ENCODE measurements at places on chromosomes 6 and 20.
A peak's percentile ranks its signal among the peaks of the same experiment; 100 is the strongest.

- no peak for DNase-seq
Measured at GRCh38 chr6:22126910-22127309, 169.9 kb downstream of the PRL start.

- DNase-seq: no peak
Measured at GRCh38 chr6:165847407-165848085, 184.5 kb upstream of the PDE10A start.

DNA sequence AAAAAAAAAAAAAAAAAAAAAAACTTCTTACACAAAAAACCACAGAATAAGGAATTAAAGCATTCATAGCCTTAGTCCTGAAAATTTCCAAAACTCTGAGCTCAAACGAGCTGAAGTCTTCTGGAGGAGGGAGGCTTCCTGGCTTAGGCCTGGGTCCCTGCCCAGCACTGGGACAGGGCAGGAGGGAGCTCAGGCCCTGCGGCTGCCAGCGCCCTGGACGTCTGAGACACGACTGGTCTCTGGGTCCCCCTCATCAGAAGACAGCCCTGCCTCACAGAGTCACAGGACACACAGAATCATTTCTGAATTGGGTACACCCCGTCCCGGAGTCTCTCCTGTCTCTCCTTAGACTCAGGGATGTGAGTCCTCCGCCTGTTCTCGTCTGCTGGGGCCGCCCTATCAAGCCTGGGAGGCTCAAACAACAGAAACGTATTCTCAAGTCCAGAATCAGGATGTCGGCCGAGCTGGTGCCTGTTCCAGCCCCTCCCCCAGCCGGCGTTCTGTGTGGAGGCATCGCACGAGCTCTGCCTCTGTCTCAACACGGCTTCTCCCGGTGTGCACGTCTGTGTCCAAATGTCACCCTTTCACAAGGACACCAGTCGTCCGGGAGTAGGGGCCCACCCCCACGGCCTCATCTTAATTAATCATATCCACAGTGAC lies 39.4 kb downstream of the ZBTB46 start:
- DNase-seq: no peak

- no peak for DNase-seq
Measured at GRCh38 chr20:21129861-21130260, 4.0 kb downstream of the KIZ start.

DNA sequence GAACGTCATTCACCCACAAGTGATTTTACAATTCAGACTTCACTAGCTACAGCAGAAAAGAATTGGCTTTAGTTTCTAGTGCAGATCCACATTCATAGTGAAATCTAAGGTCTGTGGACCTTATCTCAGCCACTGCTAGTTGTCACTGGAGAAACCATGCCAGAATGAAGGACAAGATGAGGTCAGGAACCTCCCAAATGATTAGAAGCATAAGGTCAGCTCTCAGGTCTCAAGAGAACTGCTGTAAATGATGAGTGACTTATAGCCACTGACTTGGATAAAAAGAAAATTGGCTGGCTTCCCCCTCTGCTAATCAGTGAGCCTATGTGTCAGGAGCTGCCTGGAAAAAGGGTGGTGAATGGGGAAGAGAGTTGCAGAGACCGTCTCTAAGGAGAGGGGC lies 265.3 kb upstream of the BMP2 start:
- DNase-seq: no peak

- no peak for DNase-seq
Measured at GRCh38 chr20:49631061-49631716, 63.3 kb upstream of the PTGIS start.

- DNase-seq: no peak
Measured at GRCh38 chr6:34485321-34486060, 19.6 kb downstream of the PACSIN1 start.

GRCh38 chr20:49394264-49394663 lies 88.2 kb downstream of the KCNB1 start:
- no peak for DNase-seq

DNA sequence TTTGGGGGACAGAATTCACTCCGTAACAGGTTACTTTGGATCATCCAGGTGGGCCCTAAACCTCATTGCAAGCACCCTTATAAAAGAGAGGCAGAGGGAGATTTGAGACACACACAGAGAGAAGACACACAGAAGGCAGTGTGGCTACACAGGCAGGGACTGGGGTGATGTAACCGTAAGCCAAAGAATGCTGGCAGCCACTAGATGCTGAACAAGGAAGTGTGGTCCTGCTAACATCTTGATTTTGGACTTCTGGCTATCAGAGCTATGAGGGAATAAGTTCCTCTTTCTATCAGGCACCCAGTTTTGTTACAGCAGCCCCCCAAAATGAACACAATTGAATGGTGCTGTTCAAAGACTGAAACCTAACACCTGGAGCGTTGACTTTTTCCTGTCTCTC lies 191.3 kb upstream of the MYLIP start:
- no peak for DNase-seq

- DNase-seq: no peak
Measured at GRCh38 chr20:32965115-32965514, 39.1 kb downstream of the SUN5 start.

GRCh38 chr6:1798303-1798964 lies 188.7 kb downstream of the FOXC1 start:
- no peak for DNase-seq

DNA sequence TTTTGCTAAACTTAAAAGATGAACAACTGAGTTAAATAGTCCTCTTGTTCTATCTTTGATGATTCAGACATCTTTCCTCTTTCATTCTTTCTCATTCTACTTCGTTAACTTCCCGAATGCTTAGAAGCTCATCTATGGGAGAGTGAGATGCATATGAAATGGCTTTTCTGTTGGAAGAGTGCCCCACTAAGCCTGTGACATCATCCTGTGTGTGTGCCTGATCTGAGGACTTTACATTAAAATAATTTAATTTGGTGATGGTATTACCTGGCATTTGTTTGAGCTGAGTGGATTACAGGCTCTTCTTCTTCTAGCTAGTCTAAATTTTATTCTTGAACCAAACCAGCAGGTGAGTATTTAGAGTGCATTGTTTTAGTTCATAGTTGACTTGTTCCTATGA lies 626.5 kb downstream of the QKI start:
- no peak for DNase-seq

GRCh38 chr20:20664795-20665589 lies 47.5 kb downstream of the RALGAPA2 start:
- no peak for DNase-seq

GRCh38 chr20:63435552-63435951 lies 36.9 kb downstream of the KCNQ2 start:
- no peak for DNase-seq

DNA sequence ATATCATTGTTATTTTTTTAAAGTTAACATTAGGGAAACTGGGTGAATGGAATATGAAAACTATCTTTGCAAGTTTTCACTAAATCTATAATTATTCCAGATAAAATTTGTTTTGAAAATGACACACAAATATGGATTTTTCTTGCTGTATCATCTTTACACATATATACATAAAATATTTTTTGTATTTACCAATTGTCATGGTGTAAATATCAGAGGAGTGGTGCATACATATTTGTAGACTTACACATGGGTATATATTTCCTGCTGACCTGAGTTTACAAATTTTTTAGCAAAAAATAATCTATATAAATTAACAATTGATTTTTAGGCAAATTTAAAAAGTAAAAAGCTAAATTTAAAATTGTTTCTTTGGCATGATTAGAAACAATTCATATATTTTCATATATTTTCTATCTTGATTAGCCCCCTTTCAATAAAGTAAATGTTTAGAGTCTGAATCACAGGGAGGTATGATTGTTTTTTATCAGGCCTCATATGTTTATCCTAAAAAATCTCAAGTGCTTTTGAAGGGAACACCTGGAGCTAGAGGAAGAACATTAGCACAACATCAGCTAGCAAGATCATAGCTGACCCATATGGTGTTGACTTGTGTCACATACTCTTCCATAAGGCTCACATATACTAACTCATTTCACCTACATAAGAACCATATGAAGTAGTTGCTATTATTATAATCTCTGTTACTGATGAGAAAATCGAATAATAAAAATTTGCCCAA lies 671.8 kb upstream of the GJE1 start:
- no peak for DNase-seq

DNA sequence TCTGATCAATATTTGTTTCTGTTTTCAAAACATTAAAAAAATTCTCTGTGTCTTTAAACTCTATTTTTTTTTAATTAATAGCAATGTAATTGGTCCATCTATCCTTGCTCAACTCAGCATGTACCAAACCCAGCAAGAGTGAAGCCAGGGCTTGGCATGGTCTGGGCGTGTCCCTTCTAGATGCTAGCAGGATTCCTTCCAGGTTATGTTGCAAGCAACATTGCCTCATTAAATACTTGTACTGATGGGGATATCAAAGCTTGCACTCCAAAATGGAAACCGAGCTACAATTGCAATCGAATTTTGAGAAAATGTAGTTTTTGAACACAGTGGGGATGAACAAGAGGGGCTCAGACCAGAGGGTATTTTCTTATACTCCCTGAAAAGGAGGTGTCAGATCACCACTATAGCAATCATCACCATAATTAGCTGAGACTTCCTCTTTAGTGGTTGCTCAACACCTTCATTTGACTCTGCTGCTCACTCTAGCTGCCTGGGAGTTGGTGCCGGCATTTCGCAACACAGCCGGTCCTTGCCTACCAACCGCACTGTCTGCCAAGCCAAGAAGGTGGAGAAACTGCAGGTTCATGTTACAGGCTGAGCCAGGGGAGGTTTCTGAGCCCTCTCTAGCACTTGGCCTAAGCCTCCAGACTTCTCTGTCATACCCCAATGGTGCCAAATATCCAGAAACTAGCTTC lies 67.8 kb upstream of the RALGAPA2 start:
- peak; percentile 20 for DNase-seq

GRCh38 chr20:37988306-37988954 lies 44.8 kb downstream of the TTI1 start:
- DNase-seq: no peak

- DNase-seq: no peak
Measured at GRCh38 chr6:106882138-106882537, 92.4 kb downstream of the CD24 start.

GRCh38 chr6:48073976-48074767 lies 36.8 kb downstream of the PTCHD4 start:
- DNase-seq: no peak

DNA sequence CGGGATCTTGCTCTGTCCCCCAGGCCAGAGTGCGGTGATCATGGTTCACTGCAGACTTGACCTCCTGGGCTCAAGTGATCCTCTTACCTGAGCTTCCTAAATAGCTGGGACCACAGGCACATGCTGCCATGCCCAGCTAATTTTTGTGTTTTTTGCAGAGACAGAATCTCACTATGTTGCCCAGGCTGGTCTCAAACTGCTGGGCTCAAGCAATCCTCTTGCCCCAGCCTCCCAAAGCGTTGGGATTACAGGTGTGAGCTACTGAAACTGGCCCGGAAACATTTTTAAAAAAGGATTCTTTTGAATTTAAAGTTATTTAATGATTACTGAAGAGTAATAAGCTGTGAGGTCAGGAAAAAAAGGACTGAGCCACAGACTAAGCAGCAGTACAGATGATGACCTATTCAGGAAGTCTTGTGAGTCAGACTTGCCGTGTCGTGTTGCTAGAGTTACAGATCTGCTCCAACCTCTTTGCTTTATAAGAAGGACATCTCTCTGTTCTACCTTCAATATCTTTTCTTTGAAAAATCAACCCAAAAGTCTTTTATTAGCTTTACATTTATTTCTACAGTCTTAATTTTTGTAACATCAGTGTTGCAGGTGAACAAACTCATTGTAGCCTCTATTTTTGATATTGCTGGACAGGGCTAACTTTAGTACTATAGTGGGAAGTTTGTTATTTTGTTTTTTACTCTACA lies 108.7 kb downstream of the NCOA3 start:
- DNase-seq: no peak

DNA sequence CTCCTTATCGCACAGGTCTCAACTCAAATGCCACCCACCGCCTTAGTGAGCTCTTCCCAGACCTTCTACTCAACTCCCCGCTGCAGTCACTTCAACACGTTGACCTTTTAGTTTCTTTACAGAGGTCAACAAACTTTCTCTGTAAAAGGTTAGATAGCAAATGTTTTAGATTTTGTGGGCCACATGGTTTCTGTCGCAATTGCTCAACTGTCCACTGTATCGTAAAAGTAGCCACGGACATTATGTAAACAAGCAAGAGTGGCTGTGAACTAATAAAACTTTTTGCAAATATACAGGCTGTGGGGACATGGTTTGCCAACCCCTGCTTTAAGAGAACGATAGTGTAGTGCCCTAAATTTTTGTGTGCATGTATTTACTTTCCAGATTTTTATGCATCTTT lies 247.6 kb upstream of the TSHZ2 start:
- no peak for DNase-seq

GRCh38 chr6:85496856-85497255 lies 47.0 kb downstream of the NT5E start:
- DNase-seq: no peak

DNA sequence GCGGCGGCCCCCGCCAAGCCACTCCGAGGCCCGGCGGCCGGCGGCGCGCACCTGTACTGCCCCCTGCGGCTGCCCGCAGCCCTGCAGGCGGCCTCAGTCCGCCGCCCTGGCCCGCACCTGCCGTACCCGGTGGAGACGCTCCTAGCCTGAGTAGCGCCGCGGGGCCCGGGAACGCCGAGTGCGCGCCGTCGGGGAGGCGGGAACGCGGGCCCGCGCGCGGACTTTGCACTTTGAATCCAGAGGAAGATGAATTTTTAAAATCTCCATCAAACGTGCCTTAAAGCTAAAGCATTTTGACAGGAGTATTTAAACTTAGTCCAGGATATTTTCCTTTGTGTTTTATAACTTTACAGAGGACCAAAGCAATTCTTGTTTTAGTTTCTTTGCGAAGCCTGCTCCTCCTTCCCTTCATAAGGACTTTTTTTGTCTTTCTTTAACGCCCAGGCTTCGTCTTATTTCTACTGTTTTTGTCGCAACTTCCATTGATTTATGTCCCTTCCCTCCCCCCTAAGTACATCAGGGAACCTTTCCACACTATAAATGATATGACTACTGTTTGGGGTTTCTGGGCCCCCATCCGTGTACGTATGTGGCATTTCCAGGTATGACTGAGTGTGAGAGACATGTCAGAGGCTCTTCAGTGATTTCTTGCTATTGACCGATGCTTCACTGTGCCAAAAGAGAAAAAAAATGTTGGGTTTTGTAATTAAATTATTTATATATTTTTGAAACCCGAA lies 2.0 kb downstream of the FOXQ1 start:
- DNase-seq: no peak

DNA sequence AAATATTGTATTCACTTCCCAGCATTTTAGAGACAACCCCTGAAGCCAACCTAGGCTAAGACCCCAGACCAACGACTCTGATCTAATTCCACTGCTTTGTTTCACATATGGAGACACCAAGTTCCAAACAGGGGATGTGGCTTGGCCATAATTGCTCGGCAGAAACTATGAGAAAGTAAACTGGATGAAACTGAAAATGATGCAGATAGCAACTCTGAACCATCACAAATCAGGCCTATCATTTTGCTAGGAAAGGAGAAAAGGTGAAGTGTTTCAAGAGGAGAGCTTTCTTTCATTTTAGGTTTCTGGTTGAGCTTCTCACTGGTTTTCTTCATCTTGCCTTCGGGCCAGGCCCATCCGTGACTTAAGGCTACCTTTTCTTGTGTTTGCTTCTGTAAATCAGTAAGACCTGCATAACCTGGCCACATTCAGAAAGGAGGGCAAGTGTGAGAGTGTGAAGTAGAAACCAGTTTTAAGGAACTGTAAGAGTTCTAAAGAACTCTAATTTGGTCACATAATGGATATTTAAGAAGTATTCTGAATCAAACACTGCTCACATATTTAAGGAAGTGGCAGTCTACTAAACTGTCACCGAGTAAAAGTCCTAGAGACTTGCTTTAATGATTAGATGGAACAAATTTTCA lies 105.8 kb downstream of the BACH2 start:
- no peak for DNase-seq

GRCh38 chr6:122107256-122107852 lies 292.1 kb upstream of the HSF2 start:
- DNase-seq: no peak

- no peak for DNase-seq
Measured at GRCh38 chr6:113292646-113293422, 564.3 kb upstream of the MARCKS start.
